ENCODE measurements at places on chromosomes 11 and 22. TPM values are rescaled to one million over a fixed set of nuclear protein-coding genes. Genes with fewer than 3 reads are reported as not detected.

OR2AT4 gene
- not detected for total RNA-seq

ISX gene
- not detected for total RNA-seq

MYO7A gene
- 1.2 TPM for total RNA-seq

SMIM35 gene
- not detected for total RNA-seq

KRTAP5-2 gene
- not detected for total RNA-seq

BTBD18 gene
- total RNA-seq: not detected

C11orf87 gene
- 0.07 TPM for total RNA-seq

ZBED4 gene
- total RNA-seq: 12.3 TPM

OR51E1 gene
- not detected for total RNA-seq

USH1C gene
- total RNA-seq: 1.6 TPM

PKDREJ gene
- total RNA-seq: not detected

TPBGL gene
- total RNA-seq: 0.15 TPM

TMPRSS5 gene
- total RNA-seq: 0.12 TPM

HSPB2 gene
- total RNA-seq: 0.29 TPM

BDNF gene
- 6.3 TPM for total RNA-seq

OR52E8 gene
- total RNA-seq: not detected

OR8D2 gene
- total RNA-seq: not detected

APOBEC3B gene
- total RNA-seq: 28.4 TPM

TCN2 gene
- total RNA-seq: 5.3 TPM

PRG3 gene
- not detected for total RNA-seq

TLCD5 gene
- total RNA-seq: 6.8 TPM

P2RY6 gene
- 10.4 TPM for total RNA-seq

FXYD2 gene
- total RNA-seq: 21.9 TPM

OR5P2 gene
- total RNA-seq: not detected

MPEG1 gene
- not detected for total RNA-seq

RIMBP3C gene
- total RNA-seq: 0.24 TPM

CCDC89 gene
- not detected for total RNA-seq

MPZL3 gene
- 0.31 TPM for total RNA-seq

OR4C15 gene
- total RNA-seq: not detected

SLC25A45 gene
- 11.7 TPM for total RNA-seq
